Activated CD8-positive, alpha-beta memory T cell treated with anti-CD3 and anti-CD28 coated beads for 48 hours (primary cell): ENCODE measurements at places on chromosomes 12 and 14.
A peak's percentile ranks its signal among the peaks of the same experiment; 100 is the strongest.

GRCh38 chr14:77603031-77603430 is 13.4 kb downstream of the SPTLC2 start:
- no peak for DNase-seq

GRCh38 chr12:53530920-53531319 is 23.6 kb upstream of the NPFF start:
- no peak for DNase-seq

GRCh38 chr12:58593557-58594304 is 326.6 kb downstream of the LRIG3 start:
- no peak for DNase-seq

DNA sequence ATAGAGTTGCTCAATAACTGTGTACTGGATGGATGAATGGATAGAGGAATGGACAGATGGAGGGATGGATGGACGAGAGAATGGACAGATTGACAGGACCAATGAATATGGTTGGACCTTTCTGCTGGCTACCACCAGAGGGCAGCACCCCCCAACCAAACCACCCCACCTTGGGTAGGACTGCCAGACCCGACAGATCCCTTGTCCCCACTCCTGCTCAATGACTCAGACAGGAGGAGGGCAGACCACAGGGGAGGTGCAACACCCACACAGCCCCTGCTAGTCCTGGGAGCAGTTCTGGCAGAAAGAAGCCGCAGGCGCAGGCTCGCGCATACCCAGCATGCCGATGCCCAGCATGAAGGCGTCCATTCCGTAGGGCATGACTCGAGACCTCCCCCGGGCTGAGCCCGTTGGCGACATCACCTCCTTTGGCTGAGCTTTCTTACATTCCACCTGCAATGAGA is 12.4 kb downstream of the MSI1 start:
- DNase-seq = peak; percentile 66

GRCh38 chr14:52020866-52021717 is 31.7 kb downstream of the RTRAF start:
- DNase-seq = no peak

- no peak for DNase-seq
Observed at GRCh38 chr14:91647856-91648255, 84.0 kb downstream of the CATSPERB start.
